ENCODE measurements at places on chromosomes 3 and 15.

- no peak for DNase-seq
These were observed 18.4 kb downstream of the SRGAP3 start for GRCh38 chr3:9231006-9231405.

GRCh38 chr3:155876503-155876902 is 6.1 kb downstream of the GMPS start:
- DNase-seq, result no peak

- no peak for DNase-seq
These were observed 17.8 kb upstream of the SH3BP5 start for GRCh38 chr3:15350141-15350540.

DNA sequence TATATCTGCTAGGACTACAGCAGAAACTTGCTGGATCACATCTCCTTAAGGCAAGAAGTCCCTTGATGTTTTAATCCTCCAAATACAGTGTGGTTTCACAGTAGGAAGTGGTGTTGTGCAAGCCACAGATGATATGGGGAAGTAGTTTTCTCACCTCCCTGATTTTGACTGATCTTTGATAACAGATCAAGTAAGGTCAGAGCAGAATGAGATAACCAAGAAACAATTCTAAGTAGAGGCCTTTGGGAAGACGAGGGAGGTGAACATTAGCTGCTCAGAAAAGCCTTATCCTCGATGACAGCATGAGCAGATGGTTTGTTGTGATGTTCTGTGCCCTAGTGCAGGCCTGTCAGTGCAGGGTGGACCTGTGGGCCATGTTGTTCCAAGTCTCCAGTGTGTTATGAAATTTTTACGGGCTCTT is 61.3 kb downstream of the RIOX2 start:
- DNase-seq, result no peak

DNA sequence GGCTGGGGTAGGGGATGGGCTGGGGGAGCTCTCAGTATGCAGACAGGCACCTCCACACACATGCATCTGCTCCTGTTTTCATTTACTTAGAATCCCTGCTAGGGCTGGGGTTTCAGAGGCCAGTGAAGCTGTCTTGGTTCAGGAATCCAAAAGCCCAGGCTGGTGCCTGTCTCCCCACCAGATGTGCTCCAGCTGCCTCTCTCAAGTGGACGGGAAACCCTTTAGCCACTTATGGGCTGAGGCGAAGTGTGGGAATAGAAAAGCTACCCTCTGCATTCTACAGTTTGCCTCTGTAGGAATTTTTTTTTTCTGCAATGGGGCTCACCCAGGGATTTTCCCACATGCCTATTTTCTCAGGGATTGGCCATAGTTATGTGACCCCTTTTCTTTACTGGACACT is 72.5 kb downstream of the ATP2B2 start:
- no peak for DNase-seq

GRCh38 chr3:169390741-169391305 is 272.7 kb downstream of the MECOM start:
- no peak for DNase-seq

DNA sequence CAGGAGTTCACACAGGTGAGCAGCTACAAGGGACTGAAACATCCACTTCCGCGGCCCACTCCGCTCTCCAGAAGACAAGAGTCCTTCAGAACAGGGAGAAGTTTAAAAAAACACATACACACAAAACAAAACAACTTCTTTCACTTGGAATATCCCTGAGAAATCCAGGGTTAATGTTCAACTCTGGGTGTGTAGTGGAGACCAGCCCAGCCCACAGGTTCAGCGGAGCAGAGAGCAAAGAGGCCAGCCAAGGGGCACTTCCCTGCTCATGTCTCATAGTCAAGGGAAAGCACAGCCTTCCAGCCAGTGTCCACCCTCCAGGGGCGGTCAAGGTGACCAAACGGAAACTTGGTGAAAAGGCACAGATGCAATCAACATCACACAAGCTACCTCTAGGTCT is 41.6 kb downstream of the WNT5A start:
- no peak for DNase-seq

GRCh38 chr15:40279437-40280141 is 3.3 kb downstream of the ANKRD63 start:
- DNase-seq, result peak; percentile 68

- no peak for DNase-seq
These were observed 44.5 kb downstream of the CMTM7 start for GRCh38 chr3:32435911-32436815.

- no peak for DNase-seq
These were observed 29.8 kb downstream of the POMGNT2 start for GRCh38 chr3:43075904-43076661.

DNA sequence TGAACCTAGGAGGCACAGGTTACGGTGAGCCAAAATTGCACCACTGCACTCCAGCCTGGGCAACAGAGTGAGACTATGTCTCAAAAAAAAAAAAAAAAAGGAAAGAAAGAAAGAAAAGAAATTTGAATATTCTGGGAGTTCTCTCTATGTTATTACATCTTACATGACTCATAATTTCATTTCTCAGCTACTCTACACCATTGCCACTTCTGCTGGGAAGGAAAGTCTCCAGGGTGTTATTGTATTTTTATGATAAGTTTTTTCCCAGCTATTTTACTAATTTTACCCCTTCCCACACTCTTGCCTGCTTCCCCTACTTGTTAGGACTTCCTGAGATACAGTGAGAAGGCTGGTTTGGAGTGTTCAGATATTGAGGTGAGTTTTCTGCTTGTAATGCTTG is 69.7 kb upstream of the UMPS start:
- no peak for DNase-seq

DNA sequence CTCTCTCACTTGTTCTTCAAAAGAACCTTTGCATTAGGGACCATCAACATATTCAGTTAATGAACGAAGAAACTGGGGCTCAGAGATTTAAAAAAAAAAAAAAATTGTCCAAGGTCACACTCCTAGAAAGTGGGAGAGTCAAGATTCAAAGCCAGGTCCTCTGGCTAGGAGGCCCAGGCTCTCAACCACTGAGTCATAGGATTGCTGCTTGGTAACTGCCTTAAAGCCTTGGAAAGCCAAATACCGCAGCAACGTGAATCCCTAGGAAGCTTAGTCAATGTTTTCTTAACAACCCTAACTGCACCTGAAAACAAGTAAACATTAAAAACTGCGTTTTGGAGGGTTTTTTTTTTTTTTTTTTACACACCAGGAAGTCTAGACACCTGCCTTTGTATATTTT is 156.8 kb downstream of the WNT5A start:
- peak; percentile 29 for DNase-seq

DNA sequence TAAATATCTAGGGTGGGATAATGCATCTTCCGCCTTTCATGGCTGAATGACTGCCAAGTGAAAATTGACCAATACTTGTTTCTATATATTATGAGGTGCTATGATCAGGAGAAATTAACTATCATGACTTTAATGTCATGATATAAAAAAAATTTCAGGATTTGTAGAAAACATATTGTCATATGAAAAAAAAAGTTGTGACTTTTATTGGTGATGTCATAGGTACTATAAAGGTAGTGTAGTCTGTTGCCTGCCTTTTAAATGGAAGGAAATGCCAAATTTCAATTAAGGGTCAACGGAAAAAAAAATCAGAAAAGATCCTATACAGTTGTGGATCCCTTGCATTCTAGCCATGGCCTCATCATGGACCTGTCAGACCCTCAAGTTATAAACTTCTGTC is 15.5 kb downstream of the LRRC3B start:
- no peak for DNase-seq

DNA sequence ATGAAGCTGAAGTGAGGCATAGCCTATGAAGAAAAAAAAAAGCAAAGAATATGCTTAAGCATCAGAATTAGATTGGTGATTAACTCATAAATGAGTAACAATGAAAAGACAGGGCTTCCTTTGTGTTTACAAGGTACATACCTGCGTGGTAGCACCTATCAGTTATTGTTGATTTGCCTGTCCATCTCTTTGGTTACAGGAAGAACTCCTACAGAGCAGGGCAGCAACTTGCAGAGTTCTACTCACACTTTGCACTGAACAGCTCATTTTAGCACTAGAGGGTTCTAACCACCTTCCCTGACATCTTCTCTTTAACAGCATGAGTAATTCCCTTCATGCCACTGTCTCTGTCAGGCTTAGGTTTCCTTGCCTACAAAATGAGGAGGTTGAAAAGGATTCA is 166.0 kb downstream of the DPH6 start:
- no peak for DNase-seq

- DNase-seq, result no peak
These were observed 597.9 kb downstream of the IGSF11 start for GRCh38 chr3:118436697-118437262.

- DNase-seq, result no peak
These were observed 54.7 kb downstream of the ADAM10 start for GRCh38 chr15:58694641-58695398.

DNA sequence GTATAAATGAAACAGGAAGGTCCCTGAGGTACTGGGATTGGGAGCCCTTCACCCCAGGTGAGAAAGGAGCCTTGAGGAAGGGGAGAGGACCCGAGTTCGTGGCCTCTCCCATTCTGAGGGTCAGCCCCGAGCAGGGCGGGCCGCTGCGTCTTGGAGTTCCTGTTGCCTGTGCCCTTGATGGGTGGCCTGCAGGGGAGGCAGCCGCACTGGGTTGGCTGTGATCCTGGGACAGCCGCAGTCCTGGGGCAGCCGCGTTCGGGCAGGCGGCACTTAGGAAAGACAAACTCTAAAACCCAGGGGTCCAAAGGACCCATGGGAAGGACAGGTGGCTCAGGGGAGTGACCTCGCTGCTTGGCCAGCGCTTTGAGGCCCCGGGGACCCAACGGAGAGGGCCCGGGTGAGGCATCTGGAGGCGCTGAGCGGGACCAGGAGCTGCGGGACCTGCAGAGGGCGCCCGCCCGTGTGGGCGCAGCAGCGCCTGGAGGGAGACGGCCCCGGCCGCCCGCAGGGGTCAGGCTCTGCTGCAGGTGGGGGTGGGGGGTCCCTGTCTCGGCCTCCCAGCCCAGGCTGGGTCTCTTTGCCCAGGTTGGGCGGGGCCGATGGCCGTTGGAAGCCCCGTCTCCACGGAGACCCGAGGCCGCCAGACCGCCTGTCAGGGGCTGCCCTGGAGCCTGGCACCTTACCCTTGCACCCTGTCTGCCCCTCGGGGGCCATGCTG is 65.1 kb downstream of the HMCES start:
- DNase-seq, result no peak

DNA sequence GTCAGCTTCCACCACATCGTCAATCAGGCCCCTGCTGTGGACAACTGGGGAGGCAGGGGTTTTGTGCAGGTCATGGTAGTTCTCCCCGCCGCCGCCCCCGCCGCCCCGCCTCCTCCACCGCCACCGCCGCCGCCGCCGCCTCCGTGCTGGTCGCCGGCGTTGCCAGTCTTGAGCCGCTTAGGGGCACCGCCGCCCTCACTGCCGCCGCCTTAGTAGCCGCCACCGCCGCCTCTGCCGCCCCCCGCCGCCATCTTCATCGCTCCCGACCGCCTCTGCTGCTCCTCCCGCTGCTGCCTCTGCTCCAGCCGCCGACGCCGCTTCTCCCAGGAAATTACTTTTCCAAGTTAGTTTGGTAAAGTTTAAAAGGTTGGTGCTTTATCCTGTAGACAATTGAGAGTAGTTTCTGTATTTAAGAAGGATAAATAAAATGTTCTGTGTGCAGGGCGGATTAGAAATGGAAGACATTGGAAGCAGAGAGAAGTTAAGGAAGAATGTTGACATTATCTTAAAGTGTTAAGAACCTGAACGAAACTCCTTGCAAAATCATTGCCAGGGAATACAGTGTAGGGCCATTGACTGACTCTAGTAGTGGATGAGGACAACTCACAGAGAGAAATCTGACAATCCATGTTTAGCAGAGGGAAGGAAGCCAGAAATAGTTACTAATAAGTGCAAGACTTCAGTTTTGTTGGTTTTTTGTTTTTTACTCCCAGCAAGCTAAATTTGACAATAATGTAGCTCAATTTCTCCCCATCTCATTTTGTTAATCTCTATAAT is 53.0 kb upstream of the GOLGA8A start:
- no peak for DNase-seq

GRCh38 chr15:74340150-74340549 is 27.3 kb downstream of the CYP11A1 start:
- DNase-seq, result no peak

DNA sequence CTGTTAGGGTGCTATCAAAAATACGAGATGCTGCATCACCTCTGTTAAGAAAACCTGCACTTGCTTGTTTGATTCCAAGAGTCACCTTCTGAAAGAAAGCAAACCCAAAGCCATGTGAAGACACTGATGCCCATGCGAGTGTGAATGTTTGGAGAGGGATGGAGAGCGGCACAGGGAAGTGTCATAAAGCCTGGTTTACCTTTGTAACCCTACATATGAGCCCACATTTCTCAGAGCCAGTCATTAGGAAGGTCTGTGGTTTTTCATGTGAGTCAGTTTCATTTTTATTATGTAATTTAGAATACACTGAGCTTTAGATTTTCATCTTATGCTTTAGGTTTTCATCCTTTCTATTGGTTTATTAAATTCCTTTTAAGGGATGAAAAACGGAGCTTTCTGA is 896.8 kb downstream of the ROBO1 start:
- DNase-seq, result no peak

GRCh38 chr15:96360581-96361308 is 30.2 kb downstream of the NR2F2 start:
- no peak for DNase-seq

GRCh38 chr3:45711931-45712330 is 22.7 kb downstream of the SACM1L start:
- DNase-seq, result no peak

DNA sequence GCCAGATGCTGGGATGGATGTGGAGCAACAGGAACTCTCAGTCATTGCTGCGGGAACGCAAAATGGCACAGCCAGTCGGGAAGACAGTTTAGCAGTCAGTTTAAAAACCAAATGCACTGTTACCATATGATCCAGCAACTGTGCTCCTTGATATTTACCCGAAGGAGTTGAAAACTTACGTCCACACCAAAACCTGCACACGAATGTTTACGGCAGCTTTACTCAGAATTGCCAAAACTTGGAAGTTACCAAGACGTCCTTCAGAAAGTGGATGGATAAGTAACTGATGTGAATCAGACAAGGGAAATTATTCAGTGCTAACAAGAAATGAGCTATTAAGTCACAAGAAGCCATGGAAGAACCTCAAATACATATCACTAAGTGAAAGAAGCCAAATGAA is 36.1 kb upstream of the SLC41A3 start:
- no peak for DNase-seq

DNA sequence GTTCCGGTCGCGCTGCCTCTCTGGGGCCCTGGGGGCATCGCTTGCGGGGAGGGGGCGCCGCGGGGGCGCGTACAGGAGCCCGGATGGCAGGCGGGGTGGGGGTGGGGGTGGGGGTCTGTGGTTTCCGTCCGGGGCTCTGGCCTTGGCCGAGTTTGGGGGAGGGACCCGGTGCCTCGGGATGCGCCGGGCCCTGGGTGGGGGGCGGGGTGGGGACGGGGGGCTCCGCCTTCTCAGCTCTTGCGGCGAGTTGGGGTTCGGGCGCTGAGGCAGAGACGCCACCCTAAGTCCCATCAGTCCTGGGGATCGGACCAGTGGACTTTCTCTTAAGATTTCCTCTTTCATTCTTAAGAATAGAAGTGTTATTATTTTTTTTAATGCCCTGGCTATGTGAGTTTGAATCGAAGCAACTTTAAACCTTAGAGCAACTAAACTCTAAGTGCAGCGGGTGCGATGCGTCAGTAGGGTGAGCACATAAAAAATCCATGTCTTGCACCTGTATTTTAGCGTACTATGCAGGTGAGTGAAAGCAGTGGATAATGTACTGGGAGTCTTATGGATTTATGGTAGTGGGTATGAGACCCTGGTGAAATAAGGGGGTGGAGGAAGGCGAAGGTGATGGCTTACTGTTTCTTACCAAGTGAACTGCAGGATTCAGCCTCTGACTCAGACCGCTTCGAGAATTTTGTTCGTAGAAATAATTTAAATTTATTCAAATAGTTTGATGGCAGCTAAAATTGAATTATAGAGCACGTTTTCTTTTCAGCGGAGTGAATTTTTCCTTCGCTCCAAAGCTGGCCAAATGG is 762 bp downstream of the CTNNB1 start:
- DNase-seq, result no peak
